Left hindlimb (tissue), 1 donor: ENCODE measurements at places on chromosomes 7 and 10.

- DNase-seq: no peak
Observed at GRCh38 chr7:141999058-141999623, 3.5 kb downstream of the MGAM start.

DNA sequence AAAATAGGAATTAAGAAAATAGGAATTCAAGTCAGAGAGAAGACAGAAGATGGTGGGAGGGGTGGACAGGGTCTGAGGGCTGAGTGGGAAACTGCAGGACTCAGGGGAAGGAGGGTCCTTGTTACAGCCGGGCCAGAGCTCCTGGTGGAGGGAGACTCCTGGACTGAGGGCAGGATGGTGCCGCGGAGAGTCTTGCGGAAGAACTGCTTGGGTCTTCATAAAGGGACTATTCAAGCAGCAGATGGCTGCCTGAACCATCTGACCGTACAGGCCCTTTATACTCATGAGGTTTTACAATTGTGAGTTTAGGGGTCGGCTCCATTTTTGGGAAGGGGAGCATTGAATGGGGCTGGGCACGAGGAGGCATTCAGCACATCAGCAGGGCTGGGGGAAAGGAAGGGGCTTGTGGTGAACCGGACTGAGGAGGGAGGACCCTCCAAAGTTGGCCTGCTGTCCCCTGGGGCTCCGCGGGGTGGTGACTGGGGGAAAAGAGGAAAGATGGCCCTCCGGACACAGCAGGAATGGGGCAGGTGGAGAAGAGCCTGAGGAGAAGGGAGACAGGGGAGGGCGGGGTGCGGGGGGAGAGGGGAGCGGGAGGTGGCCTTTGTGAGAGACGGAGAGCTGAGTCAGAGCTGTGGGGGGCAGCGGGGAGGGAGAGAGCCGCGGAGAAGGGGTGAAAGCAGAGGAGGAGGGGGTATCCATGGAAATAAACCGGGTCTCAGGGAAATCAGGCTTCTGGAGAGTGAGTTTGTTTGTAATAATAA is 1.5 kb downstream of the FAM131B start:
- DNase-seq: no peak

DNA sequence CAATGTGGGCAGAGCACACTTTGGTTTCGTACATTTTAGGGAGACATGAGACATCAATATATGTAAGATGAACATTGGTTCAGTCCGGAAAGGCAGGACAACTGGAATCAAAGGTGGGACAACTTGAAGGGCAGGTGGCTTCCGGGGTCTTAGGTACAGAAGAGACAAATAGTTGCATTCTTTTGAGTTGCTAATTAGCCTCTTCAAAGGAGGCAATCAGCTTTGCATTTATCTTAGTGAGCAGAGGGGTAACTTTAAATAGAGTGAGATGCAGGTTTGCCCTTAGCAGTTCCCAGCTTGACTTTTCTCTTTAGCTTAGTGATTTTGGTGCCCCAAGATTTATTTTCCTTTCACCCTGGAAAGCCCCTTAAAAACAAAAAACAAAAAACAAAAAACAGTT is 21.3 kb downstream of the ZNF487 start:
- no peak for DNase-seq

DNA sequence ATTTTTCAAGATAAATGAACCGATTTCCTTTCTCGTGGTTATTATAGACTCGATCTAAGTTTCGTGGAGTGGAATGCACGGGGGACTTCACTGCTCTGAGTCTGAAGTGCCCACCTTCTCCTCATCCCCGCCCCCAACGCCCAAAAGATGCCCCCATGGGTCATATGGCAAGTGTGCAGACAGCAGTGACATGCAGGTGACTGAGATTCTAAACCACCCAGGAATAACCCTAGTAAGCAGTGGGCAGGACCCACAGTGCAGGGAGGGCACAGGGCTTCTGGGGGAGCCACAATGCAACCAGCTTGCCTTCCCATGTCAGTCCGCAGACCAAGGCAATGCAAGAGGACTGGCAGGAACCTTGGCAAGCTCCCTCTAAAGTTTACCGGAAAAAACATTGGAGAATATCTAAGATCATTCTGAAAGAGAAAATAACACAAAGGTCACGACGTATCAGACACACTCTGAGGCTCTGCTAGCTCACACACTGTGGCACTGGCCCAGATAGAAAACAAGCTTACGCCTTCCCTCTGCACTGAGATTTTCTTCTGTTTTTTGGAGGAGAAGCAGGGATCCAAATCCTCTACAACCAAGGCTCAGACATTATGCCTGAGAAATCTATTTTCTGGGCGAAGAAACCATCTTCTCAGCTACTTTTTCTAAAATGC is 239.6 kb downstream of the MAD1L1 start:
- DNase-seq: no peak

DNA sequence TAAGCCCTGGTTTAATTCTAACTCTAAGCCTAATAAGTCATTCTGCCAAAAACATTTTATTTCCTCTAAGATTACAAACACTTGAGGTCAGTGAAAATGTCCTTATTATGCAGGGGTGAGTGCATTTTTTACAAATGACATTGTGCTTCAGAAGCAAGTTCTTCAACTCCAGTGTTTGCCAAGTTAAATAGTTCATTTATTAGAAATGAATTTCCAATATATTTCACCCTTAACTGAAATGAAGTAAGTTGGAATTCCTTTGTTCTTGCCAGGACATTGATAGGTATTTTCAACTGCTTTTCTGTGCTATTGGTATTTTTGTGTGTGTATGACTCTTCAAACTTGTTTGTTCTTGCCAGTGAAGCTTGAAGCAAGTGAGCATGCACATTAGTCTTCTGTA is 89.5 kb upstream of the CCDC6 start:
- DNase-seq: no peak

- no peak for DNase-seq
Observed at GRCh38 chr7:2237109-2237602, 4.4 kb upstream of the MAD1L1 start.

- DNase-seq: no peak
Observed at GRCh38 chr10:52768001-52768532, 4.5 kb downstream of the MBL2 start.

DNA sequence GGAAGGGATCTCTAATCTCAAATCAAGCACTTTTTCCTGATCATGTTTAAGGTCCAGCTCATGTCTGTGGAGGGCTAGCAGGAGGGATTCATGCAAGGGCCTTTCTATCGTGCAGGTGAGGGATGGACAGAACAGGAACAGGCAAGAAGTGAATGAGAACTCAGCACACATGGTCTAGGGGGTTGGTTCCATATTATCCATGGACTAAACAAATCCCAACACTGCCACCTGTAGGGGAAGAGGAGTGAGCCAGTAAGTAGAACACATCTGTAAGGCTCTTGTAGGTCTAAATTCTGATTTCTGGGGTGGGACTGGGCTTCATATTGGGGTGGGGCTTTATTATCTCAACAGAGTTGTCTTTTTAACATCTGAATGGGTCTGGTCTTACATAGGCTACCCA is 138.0 kb upstream of the TARP start:
- no peak for DNase-seq

DNA sequence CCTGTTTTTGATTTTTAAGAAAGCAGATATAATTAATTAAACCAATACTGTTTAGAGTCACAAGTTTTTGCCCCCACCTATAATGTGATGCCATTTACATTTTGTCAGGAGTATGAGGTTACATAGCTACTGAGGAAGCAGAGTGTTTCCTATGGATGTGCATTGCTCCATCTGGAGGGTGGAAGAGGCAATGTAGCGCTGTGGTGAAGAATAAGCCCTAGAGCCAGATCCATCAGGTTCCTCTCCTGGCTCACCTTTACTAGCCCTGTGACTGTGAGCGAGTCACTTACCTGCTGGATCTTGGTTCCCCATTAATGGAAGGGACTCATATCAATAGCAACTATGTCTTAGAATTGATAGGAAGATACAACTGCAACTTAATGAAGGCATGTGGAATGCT is 216.0 kb downstream of the GPAM start:
- no peak for DNase-seq

- DNase-seq: no peak
Observed at GRCh38 chr7:139774376-139774775, 3.4 kb downstream of the HIPK2 start.

DNA sequence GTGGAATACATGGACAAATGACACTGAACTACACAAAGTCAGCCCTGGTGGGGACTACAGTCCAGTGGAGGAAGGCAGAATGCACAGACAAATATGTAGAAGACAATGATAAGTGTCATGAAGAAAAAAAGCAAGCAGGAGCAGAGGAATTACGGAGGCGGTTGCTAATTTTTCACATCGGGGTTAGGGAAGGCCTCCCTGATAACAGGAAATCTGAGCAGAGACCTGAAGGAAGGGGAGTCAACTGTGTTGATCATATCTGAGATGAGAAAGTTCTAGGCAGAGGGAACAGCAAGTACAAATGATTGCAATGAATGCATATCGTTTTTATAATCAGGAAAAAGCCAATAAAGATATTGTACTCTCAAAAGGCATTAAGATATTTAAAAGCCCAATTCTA is 14.0 kb downstream of the KIAA1549 start:
- DNase-seq: no peak

GRCh38 chr10:69652857-69653199 is 22.8 kb downstream of the FAM241B start:
- DNase-seq: no peak

- no peak for DNase-seq
Observed at GRCh38 chr7:140048138-140048537, 14.6 kb downstream of the PARP12 start.

- no peak for DNase-seq
Observed at GRCh38 chr10:5423771-5424170, 11.4 kb downstream of the NET1 start.

- DNase-seq: no peak
Observed at GRCh38 chr7:140059273-140060242, 3.2 kb downstream of the PARP12 start.

DNA sequence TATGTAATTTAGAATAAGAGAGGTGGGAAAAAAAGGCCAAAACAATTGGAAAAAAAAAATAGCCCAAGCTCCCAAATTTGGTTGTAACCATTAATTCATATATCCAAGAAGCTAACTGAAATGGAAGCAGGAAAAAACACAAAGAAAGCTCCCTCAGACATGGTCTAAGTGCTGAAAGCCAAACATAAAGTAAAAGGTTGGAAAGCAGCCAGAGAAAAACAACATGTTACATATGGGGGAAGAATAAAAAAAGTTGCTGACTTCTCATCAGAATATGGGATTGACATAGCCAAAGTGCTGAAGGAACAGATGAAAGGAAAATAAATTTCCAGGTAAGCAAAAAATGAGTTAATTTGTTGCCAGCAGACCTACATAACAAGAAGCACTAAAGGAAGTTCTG is 40.3 kb downstream of the PDZD8 start:
- no peak for DNase-seq
